Psoas muscle (tissue), 8 donors: ENCODE measurements at places on chromosomes 4 and X.
A peak's percentile ranks its signal among the peaks of the same experiment; 100 is the strongest.

- no peak for DNase-seq
These were observed 6.8 kb upstream of the MAP9 start for GRCh38 chr4:155383541-155383940.

DNA sequence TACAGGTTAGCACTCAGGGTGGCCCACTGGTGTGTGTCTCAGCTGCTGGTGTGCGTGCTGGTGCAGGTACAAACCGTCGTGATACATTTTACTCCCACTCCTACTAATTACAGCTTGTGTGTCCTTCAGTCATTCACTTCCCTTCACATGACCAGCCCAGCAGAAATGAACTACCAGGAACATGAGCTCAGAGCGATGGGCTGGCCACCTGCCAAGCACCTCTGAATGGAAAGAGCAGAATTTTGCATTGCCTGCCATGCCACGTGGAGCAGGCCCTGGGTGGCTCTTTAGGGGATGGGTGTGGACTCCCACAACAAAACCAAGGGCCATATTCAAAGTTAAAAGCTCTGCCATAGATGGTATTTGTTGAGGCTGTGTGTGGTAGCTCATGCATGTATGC, 58.9 kb upstream of the PGM2 start:
- DNase-seq, result peak; percentile 56

GRCh38 chr4:158825433-158826036, 56.7 kb downstream of the FNIP2 start:
- no peak for DNase-seq

- peak; percentile 19 for DNase-seq
These were observed 63.5 kb downstream of the GPC3 start for GRCh38 chrX:133921764-133922389.

GRCh38 chrX:24982306-24982965, 33.3 kb downstream of the ARX start:
- DNase-seq, result no peak

DNA sequence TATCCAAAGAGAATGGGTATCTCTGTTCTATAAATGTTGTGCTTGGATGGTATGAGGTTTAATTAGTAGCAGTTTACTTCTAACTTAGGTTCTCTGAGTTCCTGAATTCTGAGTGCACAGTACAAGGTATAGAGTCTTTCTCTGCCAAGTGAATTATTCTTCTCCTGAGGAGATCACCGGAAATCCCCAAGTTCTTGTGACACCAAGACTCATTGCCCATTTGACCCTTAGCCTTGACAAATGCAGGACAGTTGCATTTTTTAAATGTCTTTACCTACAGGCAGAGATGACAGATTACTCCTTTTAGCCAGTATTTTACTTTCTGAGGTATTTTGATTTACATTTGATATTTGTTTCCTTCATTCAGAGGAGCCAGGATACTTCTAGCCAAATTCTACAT, 72.9 kb downstream of the MAOA start:
- DNase-seq, result no peak

GRCh38 chr4:104524591-104524990, 29.9 kb upstream of the CXXC4 start:
- DNase-seq, result no peak
